ENCODE measurements at places on chromosomes 5 and 9.

DNA sequence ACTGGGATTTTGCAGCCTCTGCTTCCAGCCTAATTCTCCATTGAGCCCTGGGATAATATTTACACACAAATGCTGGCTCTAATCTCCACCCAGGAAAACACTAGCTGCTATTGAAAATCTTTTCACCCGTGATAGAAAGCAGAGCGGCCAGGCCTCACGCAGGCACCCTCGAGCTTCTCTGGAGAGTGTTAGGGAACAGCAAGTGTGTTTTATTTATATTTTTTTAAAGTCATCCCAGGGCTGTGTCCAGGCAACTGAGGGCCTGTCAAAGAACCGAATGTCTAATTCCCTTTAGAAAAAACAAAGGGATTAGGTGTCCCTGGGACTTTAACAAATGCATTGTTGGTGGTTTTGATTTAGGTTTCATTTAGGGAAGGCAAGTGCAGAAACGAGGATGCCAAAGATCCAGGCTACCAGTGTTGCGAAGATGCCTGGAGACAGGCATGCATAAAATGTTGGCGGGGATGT is 51.2 kb upstream of the SPRY4 start:
- no peak for DNase-seq

GRCh38 chr5:111820072-111820471 is 63.1 kb upstream of the NREP start:
- no peak for DNase-seq

GRCh38 chr9:84538879-84539278 is 130.7 kb upstream of the NTRK2 start:
- DNase-seq: no peak

GRCh38 chr5:150350524-150351344 is 6.8 kb upstream of the TCOF1 start:
- DNase-seq: peak; percentile 68

DNA sequence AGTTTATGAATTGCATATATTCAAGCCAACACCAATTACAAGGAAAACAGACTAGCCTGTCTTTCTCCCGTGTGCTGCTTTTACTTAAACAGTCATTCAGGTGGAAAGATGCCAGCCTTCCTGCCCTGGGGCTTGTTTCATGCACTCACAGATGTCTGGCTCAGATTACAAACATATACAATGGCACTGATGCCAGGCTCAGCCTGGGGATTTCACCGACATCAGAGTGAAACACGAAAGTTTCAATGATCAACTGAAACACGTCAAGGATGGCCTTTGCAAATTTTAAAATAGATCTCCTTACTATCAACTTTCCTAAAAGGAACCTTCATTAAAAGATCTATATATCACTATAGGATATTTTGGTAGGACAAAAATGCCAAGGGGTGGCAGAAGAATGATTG is 1576.5 kb downstream of the EFNA5 start:
- peak; percentile 14 for DNase-seq

DNA sequence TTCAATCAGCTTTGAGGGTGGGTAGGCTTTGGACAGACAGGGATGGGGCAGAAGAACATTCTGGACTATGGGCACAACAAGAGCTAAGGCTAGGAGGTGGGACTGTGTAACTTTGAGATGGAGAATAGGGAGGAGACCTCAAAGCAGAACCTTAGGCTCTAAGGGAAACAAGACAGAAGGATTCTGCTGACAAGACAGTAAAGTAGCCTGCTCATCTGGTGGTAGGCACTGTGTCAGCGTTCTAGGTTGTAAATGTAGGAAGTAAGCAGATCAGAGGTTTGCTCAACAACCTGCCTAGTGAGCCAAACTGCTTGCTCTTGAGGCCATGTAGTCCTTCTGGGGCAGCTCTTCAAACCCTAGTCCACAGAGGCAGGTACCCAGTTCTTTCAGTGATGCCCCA is 15.0 kb upstream of the IL12B start:
- DNase-seq: no peak

DNA sequence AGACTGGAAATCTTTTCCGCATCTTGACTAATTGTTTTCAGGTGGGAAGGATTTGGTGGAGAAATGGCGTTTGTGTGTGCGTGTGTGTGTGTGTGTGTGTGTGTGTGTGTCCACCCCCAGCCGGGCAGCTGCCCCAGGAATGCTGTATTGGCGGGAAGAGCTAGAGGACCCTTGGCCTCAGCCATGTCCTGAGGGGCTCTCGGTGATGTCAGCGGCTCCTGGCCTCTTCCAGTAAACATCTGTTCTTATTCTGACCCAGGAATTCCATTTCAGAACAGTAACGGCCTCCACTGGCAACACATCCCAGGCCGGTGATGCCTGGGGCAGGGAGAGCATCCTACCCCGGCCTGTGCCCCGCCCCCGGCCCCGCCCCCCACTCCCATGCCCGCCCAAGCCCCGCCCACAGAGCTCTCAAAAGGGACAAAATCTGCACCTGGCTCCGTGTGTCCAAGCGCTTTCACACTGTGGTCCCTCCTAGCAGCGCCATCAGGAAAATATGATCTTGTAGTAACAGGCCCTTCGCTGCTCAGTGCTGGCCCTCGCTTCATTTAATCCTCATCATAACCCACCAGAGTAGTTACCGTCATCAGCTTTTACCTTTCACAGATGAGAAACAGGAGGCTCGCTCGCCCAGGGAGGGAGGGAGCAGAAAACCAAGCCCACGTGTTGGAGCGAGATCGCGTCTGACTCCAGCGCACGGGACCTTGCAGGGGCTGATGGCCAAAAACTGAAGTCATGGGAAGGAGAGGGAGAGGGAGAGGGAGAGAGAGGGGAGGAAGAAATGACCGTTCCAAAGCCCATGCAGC is 18.9 kb downstream of the ADAMTS2 start:
- no peak for DNase-seq

GRCh38 chr5:72937517-72938061 is 18.3 kb upstream of the FCHO2 start:
- no peak for DNase-seq

GRCh38 chr5:166062719-166063118 is 2228.7 kb upstream of the WWC1 start:
- no peak for DNase-seq

GRCh38 chr9:27714388-27714787 is 141.1 kb upstream of the C9orf72 start:
- no peak for DNase-seq

DNA sequence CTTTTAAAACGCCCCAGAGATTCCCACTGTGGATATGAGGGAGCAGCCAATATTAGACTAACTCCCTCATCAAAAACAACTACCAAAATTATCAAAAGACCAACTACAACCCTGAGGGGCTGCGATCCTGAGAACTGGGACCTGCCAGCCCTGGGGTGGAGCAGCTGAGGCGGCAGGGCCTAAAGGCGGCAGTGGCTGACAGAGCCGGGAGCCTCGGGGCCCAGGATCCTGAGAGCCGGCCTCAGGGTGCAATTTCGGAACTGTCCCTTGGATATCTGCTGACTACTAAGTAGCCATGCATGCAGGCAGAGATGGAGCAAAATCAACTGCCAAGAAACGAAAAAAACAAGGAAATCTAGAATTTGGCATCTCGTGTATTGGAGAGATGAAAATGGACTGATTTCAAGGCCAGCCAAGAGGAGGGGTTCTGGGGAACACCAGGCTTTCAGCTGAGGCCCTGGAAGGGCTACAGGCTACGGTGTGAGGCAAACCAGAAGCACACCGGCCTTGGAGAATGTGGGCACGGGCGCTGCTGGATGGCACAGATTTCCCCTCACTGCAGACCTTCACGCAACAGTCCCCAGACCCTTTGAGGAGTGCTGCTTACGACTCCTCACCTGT is 63.6 kb upstream of the UBAC1 start:
- DNase-seq: no peak
